ENCODE measurements at places on chromosomes 5 and 9.

DNA sequence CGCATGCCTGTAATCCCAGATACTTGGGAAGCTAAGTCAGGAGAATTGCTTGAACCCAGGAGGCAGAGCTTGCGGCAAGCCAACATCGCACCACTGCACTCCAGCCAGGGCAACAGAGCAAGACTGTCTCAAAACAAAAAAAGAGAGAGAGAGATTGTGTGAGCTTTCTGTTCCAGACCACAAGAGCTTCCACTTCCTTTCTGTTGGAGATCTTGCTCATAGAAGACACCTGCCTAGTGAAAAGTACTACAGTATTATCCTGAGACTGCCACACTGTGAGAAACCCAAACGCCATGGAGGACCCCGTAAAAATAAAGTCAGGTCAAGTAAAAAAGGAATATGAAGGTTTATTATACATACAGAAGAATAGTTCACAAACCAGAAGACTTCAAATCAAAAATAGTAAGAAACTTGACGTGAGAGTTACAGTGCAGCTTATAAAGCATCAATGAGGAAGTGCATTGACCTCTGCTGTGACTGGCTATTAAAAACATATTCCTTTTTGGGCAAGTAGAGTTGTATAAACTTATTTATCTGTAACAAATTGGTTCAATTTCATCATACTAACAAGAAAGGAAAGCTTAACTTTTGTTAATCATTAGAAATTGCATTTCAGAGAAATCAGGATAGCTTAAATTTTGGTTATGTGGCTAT, 4.3 kb upstream of the EMB start:
- no peak for DNase-seq

DNA sequence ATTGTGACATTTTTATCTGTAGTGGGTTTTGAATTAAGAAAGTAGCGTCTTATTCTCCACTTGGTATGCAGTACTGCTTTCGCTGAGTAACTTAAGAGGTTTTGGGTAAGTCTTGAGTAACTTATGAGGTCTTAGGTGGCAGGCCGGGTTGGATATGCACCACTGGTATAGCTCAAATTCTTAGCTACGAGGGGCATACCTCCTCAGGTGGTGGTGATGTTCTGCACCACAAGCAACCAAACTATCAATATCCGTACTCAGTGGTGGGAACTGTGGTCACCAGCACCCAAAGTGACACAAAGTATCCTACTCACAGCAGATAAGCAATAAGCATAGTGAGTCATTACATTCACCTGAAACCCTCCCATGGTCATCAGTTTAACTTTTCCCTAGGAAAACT, 13.7 kb downstream of the SMC2 start:
- no peak for DNase-seq

DNA sequence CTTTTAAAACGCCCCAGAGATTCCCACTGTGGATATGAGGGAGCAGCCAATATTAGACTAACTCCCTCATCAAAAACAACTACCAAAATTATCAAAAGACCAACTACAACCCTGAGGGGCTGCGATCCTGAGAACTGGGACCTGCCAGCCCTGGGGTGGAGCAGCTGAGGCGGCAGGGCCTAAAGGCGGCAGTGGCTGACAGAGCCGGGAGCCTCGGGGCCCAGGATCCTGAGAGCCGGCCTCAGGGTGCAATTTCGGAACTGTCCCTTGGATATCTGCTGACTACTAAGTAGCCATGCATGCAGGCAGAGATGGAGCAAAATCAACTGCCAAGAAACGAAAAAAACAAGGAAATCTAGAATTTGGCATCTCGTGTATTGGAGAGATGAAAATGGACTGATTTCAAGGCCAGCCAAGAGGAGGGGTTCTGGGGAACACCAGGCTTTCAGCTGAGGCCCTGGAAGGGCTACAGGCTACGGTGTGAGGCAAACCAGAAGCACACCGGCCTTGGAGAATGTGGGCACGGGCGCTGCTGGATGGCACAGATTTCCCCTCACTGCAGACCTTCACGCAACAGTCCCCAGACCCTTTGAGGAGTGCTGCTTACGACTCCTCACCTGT, 63.6 kb upstream of the UBAC1 start:
- no peak for DNase-seq

DNA sequence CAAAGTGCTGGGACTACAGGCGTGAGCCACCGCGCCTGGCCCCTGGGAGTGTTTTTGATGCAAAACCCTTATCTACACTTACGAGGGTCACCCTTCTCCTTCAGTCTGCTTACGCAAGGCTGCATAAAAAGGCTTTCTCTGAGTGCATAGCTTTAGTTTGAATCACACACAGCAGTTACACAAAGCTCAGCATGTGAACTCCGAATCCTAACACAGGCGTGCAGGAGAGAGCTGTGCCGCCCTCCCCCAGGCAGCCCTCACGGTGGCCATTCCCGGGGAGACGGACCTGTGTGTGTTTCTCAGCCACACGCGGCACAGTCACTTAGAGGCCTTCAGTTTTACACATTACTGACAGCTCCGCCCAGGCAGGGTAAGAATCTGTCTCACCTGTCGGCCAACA, 26.7 kb downstream of the EXD3 start:
- no peak for DNase-seq

DNA sequence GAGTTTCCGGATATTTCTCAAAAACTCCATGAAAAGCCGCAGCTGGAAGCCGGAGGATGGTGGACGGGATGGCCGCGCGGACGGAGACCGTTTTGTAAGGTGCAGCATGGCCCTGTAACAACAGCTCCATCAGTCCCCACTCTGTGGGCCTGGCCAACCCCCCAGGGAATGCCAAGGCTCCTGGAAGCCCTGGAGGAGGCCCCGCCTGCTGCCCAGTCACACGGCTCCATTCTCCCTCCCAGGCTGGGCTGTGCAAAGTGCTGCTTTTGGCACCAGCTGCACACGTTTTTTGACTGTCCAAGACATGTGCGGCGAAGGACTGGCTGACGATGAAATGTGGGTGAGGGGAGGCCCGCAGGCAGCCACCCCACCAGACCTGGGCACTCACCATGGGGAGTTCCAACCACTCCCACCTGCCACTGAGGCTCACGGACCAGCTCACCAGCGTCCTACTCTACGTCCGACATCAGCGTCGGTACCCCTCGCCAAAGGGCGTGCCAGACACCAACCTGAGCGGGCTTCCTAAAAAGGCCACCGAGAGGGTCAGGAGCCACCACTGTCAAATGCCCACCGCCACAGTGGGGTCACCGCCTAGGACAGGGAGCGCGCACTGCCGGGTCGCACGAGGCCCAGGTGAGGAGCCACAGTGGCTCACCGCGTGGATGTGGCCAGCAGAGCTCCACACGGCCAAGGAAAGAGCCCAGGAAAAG, 27.3 kb downstream of the PNPLA7 start:
- DNase-seq, result no peak

GRCh38 chr5:159902444-159903121, 13.7 kb upstream of the ADRA1B start:
- DNase-seq, result no peak

GRCh38 chr5:159106193-159106568, 6.5 kb upstream of the EBF1 start:
- no peak for DNase-seq

Measured in HuH-7 (cell line).